Stimulated activated CD8-positive, alpha-beta memory T cell treated with anti-CD3 and anti-CD28 coated beads, Interleukin-7, amount 100 ng/mL, for 24 hours (primary cell): ENCODE measurements at places on chromosomes 2 and 18.

DNA sequence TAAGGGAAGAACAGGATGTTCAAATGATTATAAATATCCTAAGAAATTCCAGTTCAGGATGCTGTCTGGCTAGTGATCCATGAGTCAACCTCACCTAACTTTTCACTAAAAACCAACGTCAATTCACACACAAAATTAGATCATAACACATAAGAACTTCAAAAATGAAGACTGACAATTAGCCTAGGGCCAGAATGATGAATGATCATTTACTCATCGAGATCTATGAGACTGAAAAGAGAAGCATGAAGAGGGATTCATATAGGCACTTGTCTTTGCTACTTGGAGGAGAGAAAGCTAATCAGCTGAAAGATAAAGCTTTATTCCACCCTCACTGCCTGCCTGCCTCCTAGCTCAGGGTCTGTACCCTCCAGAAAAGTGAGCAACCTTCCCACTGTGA lies 29.8 kb downstream of the ADD2 start:
- DNase-seq, result no peak

DNA sequence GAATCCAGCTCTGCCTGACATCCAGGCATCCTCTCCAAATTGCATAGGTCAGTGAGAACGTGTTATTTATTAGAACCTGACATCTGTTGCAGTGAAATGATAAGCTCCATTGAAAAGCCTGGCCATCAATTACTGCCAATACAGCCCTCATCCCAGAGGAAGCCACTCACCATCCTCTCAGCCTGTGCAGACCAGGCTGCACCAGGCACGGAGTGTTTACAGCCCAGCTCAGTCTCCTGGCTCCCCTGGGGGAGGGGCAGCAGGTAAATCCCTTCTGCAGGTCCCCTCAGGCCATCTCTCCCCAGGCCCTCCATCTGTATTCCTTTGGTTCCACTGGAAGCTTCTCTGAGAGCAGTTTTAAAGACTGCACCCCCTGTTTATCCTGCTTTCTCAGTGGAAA lies 82.6 kb upstream of the FOSL2 start:
- DNase-seq, result no peak

DNA sequence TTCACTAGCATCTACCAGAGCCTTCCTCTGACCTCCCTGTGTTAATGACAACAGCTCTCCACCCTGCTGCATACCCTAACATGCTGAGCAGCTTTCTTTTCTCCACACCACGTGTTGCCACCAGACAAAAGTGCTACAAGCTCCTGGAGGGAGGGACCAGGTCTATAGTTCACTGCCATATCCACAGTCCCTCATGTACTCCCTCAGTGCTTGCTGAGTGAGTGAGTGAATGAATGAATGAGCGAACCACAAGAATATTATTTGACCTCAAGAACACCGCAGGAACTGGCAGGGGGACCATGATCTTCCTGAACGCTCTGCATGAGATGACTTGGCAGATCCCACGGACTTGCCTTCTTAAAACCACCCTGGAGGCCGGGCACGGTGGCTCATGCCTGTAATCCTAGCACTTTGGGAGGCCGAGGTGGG lies 47.4 kb upstream of the CAB39 start:
- no peak for DNase-seq

- DNase-seq, result no peak
Observed at GRCh38 chr2:42214669-42215068, 45.5 kb downstream of the EML4 start.

GRCh38 chr2:10267551-10268465 lies 34.9 kb upstream of the HPCAL1 start:
- no peak for DNase-seq

DNA sequence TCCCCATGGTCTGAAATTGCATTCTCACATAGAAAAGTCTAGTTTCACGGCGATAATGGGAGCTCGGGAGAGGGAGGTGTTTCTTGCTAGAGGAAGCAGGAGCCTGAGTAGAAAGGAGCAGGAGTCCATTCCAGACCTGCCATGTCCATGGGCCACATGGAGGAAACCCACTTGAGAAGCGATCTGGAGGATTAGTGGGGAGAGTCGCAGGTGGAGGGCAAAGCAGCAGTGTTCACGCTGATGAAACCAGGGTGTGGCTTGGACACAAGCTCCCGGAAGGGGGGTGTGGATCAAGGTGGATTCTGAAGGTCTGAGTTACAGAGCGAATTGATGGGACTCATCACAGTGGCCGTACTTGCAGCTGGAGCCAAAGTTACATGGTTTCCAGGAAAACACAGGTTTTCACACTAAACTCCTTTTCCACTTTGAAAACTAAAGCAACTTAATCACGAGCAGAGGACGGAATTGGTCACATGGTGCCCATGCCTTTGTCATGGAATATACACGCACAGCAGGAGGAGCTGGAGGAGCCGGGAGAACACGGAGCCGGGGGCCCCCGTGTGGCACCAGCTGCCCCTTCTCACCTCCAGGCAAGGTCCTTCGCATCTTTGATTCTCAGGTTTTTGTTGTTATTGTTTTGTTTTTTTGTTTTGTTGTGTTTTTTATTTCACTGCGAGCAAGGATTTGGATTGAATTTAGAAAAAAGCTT lies 255.1 kb upstream of the MYT1L start:
- DNase-seq, result no peak

DNA sequence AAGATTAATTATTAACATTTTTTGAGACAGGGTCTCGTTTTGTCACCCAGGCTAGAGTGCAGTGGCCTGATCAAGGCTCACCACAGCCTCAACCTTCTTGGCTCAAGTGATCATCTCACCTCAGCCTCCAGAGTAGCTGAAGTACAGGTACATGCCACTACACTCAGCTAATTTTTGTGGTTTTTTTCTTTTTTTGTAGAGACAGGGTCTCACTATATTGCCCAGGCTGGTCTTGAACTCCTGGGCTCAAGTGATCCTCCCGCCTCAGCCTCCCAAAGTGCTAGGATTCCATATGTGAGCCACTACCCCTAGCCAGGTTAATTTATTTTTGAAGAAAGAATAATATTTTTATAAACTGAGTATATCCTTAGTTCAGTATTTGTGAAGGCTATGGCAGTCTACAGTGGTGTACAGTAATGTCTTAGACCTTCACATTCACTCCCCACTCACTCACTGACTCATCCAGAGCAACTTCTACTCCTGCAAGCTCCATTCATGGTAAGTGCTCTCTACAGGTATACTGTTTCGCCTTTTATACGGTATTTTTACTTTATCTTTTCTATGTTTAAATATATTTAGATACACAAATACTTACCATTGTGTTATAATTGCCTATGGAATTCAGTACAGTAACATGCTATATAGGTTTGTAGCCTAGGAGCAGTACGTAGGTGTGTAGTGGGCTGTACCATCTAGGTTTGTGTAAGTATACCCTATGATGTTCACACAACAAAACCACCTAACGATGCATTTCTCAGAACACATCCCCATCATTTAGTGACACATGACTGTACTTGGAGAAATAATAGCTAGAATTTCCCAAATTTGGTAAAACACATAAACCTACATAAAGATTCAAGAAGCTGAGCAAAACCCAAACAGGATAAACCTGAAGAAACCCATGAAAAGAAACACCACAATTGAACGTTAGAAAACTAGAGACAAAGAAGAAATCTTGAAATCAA lies 38.6 kb downstream of the MGAT4A start:
- no peak for DNase-seq

DNA sequence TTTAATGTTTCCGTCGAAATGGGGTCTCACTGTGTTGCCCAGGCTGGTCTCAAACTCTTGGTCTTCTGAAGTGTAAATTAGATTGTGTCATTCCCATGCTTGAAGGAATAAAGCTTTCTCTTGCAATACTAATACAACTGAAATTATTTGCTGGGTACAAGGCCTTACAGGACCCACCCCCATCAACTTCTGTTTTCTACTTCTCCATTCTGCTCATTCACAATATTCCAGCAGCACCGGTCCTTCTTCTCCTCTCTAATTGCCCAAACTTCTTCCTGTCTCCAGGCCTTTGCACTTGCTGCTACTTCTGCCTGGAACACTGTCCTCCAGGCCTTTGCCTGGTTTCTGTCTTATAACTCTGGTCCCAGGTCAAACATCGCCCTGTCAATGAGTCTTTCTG lies 73.8 kb downstream of the APOB start:
- no peak for DNase-seq

GRCh38 chr2:162301151-162301804 lies 17.2 kb downstream of the IFIH1 start:
- peak; percentile 30 for DNase-seq

GRCh38 chr2:215793747-215794595 lies 219.4 kb downstream of the MREG start:
- DNase-seq, result no peak

DNA sequence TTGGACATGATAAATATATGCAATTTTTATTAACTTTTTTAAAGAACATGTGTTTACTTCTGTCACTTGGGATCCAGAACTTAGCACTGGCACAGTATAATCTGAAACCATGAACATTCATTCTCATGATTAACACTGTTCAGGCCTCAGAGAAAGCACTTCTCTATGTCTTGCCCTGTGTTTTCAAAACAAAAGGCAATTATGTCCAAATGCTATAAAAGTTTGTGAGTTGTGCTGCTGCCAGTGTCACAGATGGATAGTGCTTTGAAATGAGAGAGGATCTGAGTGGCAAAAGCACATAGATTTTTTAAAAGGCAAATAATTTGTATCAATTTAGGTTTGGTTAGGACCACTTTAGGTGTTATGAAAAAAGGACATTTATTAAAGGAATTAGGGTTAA lies 470.5 kb upstream of the FAM98A start:
- DNase-seq, result no peak

DNA sequence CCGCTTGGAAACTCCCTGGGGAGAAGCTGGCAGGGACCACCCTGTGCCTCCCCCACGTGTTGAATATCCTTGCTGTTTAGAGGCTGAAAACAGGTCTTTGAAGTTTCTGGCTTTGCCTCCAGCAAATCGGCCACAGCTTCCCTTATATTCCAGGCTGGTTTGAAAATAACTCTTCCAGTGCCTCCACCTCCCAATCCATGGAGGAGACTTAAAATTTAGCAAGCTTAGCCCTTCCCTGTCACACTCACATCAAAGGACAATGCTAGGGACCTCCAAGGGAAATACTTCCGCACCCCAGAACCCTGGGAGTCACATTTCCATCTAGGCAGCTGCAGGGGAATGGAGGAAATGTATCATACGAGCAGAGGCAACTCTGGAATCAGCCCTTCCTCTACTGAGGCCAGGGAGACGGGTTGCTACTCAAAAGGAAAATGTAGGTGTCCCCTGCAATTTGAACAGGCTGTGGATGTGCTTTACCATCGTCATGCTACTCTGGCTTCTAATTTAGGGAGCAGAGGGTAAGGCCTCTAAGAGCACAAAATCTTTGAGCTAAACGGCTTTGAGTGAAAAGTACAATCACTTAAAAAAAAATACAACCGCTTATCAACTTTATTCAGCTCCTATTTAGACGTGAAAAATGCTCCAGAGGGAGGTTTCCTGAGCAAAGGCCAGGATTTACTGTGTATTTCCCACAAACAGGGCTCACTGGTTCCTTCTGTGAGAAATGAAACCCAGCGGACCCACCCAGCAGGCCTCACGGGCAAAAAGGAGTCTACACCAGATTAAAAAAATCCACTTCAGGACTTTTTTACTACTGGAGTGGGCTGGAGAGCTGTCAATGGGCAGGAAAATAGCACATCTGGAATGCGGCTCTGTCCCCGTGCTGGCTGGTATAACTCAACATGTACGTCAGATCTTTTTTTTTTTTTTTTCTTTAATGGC lies 49.4 kb upstream of the PKDCC start:
- no peak for DNase-seq

GRCh38 chr2:100247256-100248043 lies 74.9 kb downstream of the LONRF2 start:
- no peak for DNase-seq

DNA sequence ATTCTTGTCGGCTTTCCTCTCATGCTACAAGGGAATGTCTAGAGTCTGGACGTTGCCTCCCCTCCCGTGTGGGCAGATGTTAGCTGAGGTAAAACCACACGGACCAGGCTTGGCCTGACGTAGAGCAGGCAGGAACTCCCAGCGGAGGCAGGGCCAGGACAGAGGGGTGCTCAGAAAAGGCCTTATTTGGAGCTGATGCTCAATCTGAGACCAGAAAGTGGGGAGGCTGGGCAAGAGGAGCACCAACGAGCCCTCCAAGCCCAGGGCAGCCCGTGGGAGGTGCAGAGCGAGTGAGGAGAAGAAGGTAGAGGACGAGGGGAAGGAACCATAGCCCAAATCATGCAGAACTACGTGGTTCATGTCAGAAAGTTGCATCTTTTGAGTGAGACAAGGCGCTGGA lies 9.0 kb downstream of the TEX51 start:
- DNase-seq, result no peak

GRCh38 chr2:59693231-59693959 lies 860.1 kb downstream of the BCL11A start:
- no peak for DNase-seq

DNA sequence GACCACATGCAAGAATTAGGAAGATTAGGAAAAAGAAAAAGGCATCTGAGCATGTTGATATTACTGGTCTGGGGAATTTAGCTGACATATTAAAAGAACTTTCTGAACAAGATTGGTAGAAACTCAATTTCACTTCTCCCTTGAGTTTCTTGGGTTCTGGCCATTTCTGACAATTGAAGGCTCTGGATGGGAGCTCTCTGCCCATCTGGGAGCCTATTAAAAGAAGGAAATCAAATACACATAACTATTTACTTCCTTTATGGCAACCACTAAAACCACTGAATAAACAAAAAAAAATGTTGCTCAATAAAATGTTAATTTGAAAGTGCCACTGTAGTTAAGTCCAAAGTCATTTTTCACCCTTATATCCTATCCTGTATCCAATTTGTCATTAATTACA lies 216.8 kb upstream of the HNMT start:
- no peak for DNase-seq

DNA sequence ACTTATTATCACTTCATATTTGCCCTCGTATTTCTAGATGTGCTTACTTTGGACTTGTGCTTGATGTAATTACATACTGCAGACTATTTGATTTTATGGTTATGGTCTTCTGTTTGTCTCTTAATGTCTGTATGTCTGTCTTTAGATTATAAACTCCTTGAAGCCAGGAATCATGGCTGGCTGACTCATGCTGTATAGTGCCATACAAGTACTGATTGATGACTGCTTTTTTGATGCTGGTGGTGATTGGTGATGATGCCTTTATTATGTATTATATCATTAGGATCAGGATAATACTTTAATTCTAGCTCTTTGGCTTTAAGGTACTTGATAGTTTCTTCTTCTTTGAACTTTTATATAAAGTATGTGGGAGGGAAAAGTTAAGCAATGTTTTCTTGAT lies 17.3 kb downstream of the SMCHD1 start:
- DNase-seq, result no peak

- DNase-seq, result no peak
Observed at GRCh38 chr2:20378891-20379519, 28.4 kb upstream of the PUM2 start.

- no peak for DNase-seq
Observed at GRCh38 chr2:225998653-225999052, 599.1 kb downstream of the NYAP2 start.

DNA sequence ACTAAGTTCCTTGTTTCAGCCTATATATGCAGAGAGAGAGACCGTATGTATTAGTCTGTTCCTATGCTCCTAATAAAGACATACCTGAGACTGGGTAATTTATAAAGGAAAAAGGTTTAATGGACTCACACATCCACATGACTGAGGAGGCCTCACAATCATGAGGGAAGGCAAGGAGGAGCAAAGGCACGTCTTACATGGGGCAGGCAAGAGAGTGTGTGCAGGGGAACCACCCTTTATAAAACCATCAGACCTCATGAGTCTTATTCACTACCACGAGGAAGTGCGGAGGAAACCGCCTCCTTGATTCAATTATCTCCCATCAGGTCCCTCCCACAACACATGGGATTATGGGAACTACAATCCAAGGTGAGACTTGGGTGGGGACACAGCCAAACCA lies 73.8 kb downstream of the TMEM18 start:
- no peak for DNase-seq
